ENCODE measurements at places on chromosomes 7 and 10.

- no peak for DNase-seq
Measured at GRCh38 chr7:113144817-113145216, 26.5 kb upstream of the SMIM30 start.

DNA sequence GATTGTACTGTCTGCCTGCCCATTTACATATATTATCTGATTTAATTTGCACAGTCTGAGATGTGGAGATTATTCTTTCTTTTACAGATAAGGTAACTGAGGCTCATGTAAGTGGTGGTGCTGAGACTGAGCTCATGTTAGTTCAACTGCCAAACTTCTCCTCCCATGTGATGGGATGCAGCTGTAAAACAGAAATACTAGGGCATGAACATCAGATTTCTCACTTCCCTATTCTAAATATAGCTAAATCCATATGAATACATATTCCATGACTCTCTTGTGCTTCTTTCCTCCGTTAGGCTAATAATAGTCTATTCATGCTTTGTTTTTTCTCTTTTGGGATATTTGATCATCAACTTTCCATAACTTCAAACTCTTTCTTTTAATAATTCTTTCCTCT lies 84.7 kb downstream of the PTPRZ1 start:
- no peak for DNase-seq

- DNase-seq: no peak
Measured at GRCh38 chr10:63268149-63268797, 135.1 kb downstream of the NRBF2 start.

- no peak for DNase-seq
Measured at GRCh38 chr7:5634107-5634950, 147.1 kb downstream of the RNF216 start.

DNA sequence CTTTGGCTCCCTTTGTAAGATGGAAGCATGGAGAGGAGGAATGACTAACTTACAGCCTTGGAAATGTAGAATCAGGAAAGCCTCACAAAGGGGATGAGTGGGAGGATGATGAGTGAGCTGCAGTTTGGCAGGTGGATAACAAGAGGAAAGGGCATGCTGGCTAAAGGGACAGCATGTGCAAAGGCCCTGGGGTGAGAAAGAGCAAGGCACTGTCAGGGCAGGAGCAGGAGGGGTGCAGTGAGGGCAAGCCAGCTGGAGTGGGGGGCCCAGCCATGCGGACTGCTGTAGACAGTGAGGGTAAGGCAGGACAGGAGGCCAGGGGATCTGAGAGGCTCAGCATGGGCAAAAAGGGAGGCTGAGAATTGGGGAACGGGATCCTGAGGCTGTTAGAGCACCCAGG lies 20.5 kb downstream of the TLL2 start:
- DNase-seq: no peak

GRCh38 chr7:4845740-4846142 lies 16.1 kb downstream of the PAPOLB start:
- no peak for DNase-seq

DNA sequence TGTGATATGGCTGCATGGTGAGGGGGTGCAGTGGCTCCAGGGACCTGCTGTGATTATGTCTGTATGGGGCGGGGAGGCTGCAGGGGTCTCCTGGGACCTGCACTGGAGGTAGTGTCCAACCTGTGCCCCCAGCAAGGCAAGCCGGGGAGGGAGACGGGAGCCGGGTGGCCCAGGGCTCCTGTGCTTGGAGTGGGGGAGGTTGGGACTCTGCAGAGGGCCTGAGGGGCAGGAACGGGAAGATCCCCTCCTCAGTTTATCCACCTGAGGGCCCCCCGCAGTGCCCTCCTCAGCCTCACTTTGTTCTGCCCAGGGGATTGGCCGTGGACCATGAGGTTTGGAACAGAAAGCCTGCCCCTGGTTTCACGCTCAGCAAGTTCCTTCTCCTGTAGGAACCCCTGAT lies 22.8 kb upstream of the PWWP2B start:
- no peak for DNase-seq

- DNase-seq: no peak
Measured at GRCh38 chr10:68153473-68154210, 44.4 kb downstream of the MYPN start.

GRCh38 chr7:76997381-76998284 lies 34.5 kb downstream of the SPDYE17 start:
- no peak for DNase-seq

GRCh38 chr10:56596257-56596656 lies 235.2 kb upstream of the ZWINT start:
- no peak for DNase-seq

GRCh38 chr7:35968140-35968940 lies 167.5 kb downstream of the SEPTIN7 start:
- no peak for DNase-seq

DNA sequence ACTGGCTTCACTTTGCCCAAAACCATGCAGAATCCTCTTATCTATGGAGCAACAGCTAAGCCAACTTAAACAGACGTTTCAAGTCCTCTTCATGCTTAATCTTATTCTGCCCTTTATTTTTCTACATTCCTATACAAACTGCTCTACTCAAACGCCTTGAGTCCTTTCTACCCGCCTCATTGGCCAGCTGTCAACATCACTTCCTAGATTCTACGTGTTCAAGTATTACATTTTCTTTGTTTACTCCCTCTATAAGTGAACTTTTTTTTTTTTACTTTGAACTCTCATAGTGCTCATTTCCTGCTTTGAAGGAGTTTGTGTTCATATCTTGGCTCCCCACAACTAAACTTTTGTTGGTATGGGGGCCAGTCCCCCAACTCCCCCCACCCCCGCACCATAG lies 28.9 kb upstream of the SLC26A5 start:
- DNase-seq: no peak

GRCh38 chr7:107048783-107049418 lies 4.4 kb downstream of the PRKAR2B start:
- no peak for DNase-seq

- no peak for DNase-seq
Measured at GRCh38 chr10:114172776-114173602, 1.0 kb downstream of the CCDC186 start.

DNA sequence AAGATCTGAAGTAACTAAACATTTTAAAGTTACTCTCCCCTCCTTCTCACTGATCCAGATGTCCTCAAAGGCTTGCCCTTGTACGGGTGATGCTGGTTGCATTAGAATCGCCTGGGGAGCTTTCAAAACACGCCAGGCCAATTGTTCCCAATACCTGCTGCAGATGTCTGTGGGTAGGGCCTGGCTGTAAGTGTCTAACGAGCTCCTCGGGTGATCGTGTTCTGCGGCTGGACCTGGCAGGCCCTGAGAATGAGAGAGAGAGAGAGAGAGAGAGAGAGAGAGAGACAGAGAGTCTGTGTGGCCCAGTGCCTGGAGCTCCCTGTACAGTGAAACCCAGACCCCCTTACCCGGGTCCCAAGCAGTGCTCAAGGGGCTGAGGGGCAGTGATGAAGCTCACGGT lies 8.4 kb downstream of the COL13A1 start:
- DNase-seq: no peak

DNA sequence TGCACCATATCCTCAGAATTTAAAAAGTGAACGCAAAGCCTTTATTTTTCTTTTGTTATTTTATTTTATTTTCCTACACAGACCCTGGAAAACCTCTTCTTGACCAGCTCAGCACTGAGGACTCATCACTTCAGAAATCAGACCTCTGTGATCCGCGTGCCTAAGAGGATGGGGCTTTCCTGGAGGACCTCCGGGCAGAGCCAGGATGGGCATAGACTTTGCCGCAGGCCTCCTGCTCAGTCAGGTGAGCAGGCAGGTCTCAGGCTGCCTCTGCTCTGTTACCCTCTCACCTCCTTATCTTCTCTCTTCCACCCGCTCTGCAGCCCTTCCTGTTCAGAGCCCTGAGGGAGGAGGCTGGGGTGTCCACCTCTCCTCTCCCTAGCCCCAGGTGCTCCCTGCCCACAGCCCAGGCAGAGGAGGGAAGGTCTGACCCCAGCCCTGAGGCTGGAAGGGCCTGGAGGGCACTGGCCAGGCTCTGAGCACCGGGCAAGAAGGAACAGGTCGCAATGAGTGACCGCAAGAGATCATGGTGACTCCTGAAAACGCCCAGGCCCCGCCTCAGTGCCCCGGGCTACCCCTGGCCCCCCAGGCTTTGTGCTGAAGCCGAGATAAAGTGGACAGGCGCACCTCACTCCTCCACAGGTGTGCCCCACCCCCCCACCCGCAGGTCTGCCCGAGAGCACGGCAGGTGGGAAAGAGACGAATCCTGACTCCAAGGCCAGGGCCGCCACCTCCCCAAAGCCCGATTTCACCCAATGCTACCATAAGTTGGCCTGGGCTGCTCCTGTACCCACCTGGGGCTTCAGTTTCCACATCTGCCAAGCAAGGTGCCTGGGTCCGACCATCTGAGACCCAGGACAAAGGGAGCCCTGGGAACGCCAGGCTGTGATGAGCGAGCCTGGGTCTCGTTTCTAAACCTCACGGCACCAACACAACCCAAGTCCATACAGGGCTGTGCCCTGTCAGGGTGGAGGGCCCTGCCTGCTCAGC lies 2.8 kb downstream of the CALML5 start:
- DNase-seq: no peak

DNA sequence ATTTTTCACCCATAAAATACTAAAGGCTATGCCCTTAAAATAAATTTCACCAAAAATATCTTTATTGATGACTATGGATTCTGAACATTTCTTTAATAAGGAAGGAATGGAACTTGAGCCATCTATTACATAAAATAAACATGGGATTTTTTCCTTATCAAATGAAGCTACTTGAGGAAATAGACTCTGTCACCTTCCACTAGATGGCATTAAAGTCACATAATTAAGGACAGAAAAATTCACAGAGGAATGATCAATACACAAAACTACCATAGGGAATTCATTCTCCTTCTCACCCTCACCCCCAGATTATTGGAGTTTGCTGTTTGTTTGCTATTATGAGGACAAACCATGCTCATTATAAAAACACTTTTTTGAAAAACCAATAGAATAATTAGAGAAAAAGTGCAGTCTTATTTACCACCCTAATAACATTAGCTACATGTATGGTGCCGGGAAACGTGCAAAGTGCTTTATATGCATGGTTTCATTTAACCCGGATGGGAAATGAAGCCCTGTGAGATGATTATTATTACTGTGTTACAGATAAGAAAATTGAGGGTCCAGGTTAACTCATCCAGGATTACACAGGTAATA lies 21.1 kb upstream of the FOXI2 start:
- DNase-seq: no peak

GRCh38 chr7:45937301-45937700 lies 16.2 kb upstream of the IGFBP3 start:
- no peak for DNase-seq

- peak; percentile 3 for DNase-seq
Measured at GRCh38 chr7:108135446-108136190, 5.5 kb upstream of the LAMB4 start.

Measured in stimulated activated CD8-positive, alpha-beta memory T cell treated with anti-CD3 and anti-CD28 coated beads, Interleukin-7, amount 100 ng/mL, for 1 hour (primary cell).